ENCODE measurements at places on chromosomes 7 and 10.

GRCh38 chr7:129159539-129159938, 15.0 kb downstream of the TSPAN33 start:
- DNase-seq, result no peak

DNA sequence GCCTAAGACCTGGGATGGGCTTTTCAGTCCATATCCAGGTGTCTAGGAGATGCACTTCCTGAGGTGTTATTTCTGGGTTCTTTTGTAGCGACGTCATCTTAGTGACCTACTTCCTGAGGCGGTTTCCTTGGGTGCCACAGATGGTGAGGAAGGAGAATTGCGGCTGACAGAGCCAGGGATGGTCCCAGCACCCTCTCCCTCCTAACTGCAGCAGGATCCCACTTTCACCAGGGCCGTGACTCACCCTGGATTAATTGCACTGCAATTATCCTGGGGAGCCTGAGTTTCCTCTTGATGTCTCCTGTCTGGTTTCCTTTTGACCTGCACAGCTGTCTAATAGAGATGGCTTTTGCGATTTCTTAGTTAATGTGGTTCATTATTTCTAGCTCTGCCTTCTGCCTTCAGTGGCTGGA, 271.7 kb downstream of the TCF7L2 start:
- no peak for DNase-seq

DNA sequence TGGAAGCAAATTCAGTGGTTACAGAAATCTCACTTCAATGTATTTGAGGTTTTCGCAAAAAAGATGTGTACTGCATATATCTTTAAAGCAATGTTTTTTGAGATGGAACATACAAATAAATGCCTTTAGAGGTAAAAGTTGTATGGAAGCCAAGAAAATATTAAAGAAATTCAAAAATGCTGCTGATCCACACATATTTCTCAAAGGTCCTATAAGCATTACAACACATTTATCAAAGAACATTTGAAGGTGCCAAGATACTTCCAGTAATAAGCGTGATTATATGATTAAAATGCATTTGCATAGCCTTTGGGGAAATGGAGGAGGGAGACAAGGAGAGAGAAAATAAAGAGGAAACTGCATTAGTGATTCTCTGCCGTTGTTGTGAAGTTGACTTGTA, 260.1 kb downstream of the BICC1 start:
- DNase-seq, result no peak

DNA sequence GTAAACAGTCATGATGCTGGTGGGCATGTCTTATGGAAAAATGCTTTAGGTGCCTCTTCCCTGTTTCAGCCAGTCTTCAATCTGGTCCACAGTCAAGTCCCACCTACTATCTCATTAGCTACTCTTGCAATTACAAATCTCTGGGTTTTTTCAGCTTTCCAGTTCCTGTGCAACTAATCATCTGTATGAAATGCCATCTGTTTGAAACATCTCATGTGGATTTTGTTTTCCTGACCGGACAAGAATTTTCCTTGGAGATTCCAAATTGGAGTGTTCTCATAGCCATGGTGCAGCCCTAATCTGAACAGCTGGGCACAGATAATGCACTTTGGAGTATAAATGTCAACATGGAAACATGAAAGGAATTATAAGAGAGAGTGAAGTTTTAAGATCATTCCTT, 41.3 kb upstream of the CALN1 start:
- DNase-seq, result no peak

DNA sequence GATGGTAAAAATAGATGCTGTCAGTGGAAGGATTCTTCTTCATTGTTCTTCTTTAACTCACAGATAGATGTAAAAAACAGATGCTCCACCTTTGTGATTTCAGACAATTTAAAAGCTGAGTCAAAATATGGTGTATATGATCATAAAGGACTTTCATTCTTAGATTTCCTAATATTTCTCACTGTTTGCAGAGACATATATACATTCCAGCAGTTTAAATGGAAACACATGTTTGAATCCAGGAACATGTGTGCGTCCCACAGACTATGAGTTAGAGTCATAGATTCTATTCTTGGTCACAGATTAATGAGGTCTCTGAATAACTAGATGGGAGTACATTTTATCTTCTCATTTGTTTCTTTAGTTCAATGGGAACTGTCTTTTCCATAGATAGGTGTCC, 109.6 kb downstream of the BICC1 start:
- no peak for DNase-seq

DNA sequence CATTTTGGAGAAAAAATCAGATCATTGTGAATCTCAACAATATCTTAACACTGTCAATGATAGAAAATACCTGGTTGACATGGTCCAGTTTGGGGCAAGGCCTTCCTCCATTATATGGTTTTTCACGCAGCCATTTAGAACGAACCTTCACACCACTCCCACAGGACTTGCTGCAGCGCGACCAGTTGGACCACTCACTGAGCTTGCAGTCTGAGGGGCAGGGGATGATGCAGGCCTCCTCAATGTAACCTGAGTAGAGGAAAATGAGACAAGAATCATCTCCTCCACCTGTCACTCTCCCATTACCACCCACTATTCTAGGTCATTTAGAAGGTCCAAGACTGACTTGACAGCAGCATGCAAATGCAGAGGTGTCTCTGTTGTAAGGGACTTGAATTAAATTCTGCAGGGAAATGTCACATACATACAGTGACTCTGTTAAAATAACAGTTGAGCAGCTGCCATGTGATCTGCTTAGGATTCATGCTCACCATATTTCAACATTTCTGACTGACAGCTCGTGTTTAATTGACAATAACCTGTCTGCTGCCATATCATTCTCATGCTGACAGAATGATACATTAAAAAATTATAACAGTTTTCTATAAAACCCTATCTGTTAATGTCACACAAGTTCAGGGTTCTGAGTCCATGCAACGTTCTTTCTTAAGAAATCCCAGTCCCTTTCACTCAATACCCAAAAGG, 403.0 kb downstream of the THSD7A start:
- DNase-seq, result no peak

- DNase-seq, result no peak
Measured at GRCh38 chr7:37281368-37282092, 167.1 kb downstream of the ELMO1 start.

GRCh38 chr10:14106828-14107227, 223.9 kb downstream of the FRMD4A start:
- DNase-seq, result no peak

GRCh38 chr7:18655912-18656311, 160.4 kb downstream of the HDAC9 start:
- DNase-seq, result no peak

GRCh38 chr10:21138769-21139340, 241.7 kb upstream of the NEBL start:
- no peak for DNase-seq

- no peak for DNase-seq
Measured at GRCh38 chr10:86374664-86375063, 8.1 kb upstream of the GRID1 start.

- DNase-seq, result no peak
Measured at GRCh38 chr7:3518546-3518945, 217.5 kb downstream of the SDK1 start.

GRCh38 chr7:3067606-3068380, 24.1 kb upstream of the CARD11 start:
- DNase-seq, result no peak

- no peak for DNase-seq
Measured at GRCh38 chr7:79770063-79770462, 316.6 kb upstream of the MAGI2 start.

- DNase-seq, result no peak
Measured at GRCh38 chr7:135761751-135762488, 13.3 kb upstream of the FAM180A start.

- DNase-seq, result no peak
Measured at GRCh38 chr10:28853195-28853594, 175.9 kb downstream of the BAMBI start.

- no peak for DNase-seq
Measured at GRCh38 chr7:149878523-149878921, 4.8 kb downstream of the ATP6V0E2 start.

DNA sequence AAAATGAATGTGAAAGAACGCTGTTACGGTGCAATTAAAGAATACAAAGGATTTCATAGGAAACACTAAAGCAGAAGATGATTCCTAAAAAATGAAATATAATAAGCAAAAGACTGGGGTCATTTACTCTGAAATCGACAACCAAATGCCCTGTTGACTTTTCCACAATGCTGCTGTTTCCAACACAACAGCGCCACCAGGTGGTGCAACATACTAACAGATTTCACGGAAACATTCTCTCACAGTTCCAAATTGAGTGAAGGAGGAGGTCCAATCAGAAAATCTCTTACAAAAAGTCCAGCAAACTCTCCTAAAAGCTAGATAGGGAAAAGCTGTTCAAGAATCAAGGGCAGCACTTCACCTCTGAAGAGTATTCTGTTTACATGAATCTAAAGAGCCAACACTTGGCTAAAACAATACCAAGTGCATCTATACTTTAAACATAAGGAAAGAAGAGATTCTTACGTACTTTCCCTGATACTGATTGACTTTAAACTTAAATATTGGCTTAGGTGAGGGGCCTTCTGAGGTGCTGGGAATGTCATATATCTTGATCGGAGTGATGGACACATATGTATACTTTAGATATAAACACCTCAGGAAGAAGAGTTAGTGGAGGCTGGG, 55.9 kb downstream of the UPF2 start:
- peak; percentile 61 for DNase-seq

GRCh38 chr7:21184942-21185652, 242.8 kb upstream of the SP4 start:
- no peak for DNase-seq

DNA sequence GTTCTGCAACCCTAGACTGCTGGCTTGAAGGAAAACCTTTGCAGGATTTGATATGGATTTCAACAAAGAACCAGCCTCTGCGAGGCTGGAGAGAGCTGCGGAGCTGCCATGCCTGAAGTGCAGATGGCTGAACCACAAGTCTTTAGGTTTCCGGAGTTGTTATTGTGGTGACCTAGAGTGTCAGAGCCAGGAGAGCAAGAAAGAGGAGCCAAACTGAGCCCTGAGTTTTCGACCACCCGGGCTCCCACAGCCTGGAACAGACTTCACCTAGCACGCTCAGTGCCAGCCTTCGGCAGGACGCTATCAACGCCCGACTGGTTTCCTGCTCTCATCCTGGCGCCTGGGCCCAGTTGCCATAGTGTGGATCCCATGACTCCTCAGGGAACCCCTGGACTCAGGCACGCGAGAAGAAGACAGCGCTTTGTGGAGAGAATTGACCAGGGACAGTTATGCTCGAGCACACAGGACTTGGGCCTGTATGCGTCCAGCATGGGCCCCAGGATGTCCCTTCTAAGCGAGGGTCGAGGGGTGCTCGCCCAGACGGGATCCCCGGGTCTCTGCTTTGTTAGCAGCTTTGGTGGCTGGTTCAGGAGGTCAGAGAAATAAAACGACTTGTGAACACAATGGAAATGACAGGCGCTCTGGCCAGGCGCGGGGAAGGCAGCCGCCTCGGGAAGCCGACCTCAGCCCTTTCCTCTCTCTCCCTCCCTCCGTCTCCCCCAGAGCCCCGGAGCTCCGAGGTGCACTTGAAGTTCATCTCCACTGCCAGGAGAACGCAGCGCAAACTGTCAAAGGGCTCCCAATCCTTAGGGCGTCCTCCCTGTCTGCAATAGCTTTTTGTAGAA, 1.8 kb upstream of the GAD2 start:
- DNase-seq, result no peak

DNA sequence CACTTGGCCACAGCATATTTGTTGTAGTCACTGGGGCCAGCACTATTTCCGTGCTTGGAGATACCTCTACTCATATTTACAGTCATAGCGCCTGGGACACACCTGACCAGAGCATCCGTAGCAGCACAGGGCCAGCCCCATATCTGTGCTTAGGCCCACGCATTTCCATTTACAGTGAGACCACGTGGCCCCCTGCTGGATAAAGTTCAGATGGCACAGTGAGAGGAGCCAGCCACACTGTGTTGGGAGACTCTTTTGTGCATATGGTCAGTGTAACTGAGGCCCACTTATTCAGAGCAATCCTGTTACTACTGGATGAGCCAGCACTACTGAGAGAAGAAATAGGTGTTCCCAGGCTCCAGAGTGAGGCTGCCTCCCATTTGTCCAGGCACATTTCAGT, 455.3 kb downstream of the REEP3 start:
- no peak for DNase-seq

GRCh38 chr7:37142958-37143357, 305.7 kb downstream of the ELMO1 start:
- no peak for DNase-seq

DNA sequence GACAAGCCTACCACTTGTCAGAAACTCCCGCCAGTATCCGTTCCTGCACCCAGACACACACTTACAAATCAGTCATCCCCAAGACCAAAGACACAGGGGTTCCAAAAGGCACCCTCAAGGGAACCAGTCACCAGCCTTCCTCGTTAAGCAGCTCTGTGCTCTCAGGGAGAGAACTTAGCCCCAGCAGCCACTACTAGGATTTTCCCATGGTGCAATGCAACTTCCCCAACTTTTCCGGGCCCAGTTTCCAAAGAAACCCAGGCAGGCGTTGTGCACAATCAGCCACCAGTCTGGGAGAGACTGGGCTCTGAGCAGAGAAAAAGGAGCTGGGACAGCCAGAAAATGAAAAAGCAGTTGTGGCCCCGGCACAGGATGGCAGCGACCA, 1.2 kb downstream of the DLG5 start:
- no peak for DNase-seq

DNA sequence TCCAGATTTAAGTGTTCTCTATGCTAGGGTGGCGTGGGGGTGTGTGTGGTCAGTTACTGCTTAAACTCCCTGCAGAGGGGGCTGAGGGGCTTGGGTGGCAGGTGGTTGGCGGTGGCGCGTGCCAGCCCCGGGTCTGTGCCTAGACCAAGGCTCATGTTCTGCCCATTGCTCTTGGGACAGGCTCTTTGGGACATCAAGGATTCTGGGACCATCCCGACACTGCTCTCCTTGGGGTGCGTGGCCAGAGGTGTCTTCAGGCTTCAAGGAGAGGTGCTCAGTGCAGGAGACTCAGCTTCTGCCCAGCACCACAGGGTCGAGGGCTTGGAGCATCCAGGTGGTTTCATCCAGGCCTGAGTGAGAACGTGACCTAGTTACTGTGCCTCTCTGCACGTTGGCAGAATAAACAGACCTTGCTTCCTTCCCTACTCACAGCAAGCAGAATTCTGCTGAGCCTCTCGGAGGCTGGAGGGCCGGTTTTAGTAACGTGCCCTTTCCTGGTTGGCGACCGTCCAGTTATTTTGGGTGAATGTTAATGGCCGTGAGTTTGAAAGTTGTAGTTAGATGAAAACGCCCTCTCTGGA, 39.9 kb downstream of the CAMK1D start:
- DNase-seq, result no peak

DNA sequence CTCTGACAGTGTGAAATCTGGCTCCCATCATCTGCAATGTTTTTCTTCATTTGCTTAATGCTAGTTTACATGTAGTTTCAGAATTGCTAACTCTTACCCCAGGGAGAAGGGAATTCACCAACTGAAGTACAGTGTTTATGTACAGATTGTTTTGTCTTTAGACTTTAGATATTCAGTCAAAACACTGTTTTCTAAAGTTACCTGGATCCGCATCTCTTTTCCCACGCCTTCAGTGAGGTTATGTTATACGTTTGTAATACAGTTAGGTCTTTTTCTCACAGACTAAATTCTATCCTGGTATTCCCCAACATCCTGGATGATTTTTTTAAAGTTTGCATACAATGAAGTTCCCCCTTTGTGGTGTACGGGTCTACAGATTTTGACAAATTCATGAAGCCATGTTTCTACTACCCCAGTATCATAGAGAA, 3.2 kb upstream of the LYZL1 start:
- no peak for DNase-seq
